ENCODE measurements at places on chromosomes 7 and 10.

DNA sequence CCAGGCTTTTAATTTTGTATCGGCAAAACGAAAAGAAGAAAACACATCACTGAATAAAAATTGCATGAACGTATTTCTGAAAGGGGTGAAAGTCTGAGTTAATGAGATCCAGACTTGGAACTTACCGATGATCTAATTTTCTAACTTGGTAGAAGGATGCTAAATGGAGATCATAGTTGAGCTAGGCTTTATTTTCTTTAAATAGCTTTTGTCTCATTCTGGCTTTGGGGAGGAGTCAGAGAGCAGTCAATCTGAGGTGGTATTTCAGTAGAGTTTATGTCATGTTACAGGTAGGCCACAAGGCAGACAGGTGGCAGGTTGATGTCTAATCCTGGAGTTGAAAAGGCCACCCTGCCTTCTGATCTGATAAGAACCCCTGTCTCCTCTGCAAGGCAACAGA, 161.9 kb downstream of the KIAA1217 start:
- no peak for DNase-seq

- DNase-seq, result no peak
These were observed 139.2 kb downstream of the TEX36 start for GRCh38 chr10:125543796-125544195.

DNA sequence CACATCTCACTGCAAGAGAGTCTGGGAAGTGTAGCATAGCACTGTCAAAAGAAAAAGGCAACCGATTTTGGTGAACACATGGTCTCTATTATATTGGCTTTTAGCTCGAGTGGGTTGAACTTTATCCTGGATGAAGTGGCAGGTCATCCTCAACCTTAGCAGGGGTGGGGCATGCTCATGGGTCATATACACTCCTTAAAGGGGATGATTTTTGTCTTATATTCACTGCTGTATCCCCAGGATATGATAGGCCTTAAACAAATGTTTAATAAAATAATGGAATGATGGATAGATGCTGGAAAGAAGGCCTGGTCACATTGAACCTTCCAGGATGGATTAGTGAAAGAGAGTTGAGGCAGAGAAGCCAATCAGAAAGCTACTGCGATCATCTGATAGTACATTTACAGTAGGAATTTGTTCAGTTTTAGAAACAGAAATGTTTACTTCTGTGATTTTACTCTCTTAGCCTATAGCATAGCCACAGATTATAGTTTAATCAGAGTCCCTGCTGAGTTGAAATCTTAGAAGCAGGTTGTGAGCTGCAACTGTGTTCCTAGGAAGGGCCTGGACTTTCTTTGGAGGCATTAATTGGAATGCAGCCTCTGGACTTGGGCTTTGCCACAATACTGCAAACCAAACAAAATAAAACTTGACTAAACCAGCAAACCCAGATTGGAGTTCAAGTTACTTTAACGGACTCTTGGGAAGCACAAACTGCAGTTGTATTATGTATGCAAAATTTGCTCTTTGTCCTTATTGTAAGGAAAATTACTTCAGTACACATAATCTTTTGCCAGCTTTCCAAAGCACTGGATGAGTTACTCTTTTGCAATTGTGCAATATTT, 138.3 kb downstream of the BMPER start:
- no peak for DNase-seq

GRCh38 chr7:69739190-69739589, 140.9 kb downstream of the AUTS2 start:
- no peak for DNase-seq

- no peak for DNase-seq
These were observed 37.6 kb upstream of the STEAP4 start for GRCh38 chr7:88344271-88344670.

GRCh38 chr10:35270100-35270499, 66.2 kb upstream of the CCNY start:
- DNase-seq, result no peak

- no peak for DNase-seq
These were observed 5.2 kb downstream of the FZD9 start for GRCh38 chr7:73438547-73439409.

DNA sequence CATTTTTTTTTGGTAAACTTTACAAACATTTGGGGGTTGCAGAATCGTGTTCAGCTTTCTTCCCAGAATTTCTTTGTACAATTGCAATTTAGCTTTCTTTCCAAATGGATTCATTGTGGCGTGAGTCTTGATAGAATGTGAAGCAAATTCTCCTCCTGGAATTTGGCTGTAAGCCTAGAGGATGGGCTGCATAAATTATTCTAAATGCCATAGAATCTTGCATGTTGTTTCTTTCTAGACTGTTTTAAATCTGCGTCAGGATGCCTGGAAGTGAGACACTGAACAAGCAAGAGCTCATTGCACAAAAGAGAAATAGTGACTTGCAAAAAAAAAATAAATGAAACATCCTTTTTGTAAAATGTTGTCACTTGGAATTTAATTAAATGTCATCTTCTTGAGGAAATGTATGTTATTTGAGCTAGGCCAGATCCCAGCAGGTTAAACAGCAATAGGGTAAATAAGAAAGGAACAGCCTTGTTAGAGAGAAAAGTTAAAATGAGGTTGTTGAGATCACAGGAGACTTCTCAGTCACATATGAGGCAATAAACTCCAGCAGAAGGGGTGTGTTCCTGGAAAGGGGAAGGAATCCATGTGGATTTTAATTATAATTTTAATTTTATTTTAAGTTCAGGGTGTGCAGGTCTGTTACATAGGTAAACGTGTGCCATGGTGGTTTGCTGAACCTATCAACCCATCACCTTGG, 483.0 kb downstream of the PLXDC2 start:
- DNase-seq, result no peak

- no peak for DNase-seq
These were observed 71.8 kb downstream of the ARHGAP21 start for GRCh38 chr10:24651923-24652322.

DNA sequence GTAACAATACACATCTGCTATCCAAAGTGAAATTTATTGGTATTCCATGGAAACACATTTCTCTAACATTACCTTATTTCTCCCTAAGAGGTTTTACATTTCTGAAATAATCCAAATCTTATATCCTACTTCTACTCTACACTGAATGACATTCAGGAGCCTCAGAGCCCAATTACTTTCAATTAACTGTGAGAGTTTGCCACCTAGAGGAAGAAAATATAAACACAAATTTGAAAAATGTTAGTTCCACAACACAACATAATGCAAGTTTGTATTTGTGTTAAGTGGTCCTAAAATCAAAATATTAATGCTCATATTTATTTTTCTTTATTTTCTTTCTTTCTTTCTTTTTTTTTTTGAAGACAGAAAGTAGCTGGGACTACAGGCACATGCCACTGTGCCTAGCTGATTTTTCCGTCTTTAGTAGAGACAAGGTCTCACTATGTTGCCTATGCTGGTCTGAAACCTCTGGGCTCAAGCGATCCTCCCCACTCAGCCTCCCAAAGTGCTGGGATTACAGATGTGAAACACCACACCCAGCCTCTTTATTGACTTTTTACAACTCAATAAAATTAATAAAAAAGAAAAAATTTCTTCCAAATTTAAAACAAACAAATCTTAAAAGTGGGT, 46.0 kb downstream of the ATAD1 start:
- no peak for DNase-seq

DNA sequence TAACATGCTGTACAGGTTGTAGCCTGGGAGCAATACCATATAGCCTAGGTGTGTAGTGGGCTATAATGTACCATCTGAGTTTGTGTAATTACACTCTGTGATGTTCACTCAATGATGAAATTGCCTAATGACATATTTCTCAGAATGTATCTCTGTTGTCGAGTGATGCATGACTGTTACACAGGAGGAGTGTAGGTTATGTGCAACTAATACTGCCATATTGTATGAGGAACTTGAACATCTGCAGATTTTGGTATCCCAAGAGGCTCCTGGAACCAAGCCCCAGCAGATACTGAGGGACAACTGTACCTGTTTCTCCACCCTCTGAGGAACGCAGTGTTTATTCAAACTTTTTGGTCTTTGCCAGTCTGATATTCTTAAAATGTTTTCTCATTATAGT, 38.6 kb downstream of the NACAD start:
- no peak for DNase-seq

- DNase-seq, result no peak
These were observed 45.3 kb upstream of the OSBPL3 start for GRCh38 chr7:25025218-25025671.

DNA sequence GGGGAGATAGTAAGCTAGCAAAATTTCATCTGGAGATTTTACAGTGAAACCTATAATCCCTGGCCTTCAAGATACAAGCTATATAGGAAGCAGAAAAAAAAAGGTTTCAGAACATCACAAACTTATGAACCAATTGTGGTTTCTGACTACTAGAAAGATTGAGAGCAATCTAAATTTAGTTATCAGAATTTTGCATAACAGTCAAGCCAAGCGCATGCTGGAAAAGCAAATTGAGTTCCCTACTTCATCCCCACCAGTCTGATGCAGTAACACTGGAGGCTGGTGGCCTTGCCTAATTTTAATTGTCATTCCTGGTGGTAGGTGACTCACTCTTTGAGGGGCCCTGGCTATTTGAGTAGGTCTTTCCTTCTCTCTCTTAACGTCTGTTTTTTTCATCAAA, 46.3 kb upstream of the ELMO1 start:
- DNase-seq, result no peak

DNA sequence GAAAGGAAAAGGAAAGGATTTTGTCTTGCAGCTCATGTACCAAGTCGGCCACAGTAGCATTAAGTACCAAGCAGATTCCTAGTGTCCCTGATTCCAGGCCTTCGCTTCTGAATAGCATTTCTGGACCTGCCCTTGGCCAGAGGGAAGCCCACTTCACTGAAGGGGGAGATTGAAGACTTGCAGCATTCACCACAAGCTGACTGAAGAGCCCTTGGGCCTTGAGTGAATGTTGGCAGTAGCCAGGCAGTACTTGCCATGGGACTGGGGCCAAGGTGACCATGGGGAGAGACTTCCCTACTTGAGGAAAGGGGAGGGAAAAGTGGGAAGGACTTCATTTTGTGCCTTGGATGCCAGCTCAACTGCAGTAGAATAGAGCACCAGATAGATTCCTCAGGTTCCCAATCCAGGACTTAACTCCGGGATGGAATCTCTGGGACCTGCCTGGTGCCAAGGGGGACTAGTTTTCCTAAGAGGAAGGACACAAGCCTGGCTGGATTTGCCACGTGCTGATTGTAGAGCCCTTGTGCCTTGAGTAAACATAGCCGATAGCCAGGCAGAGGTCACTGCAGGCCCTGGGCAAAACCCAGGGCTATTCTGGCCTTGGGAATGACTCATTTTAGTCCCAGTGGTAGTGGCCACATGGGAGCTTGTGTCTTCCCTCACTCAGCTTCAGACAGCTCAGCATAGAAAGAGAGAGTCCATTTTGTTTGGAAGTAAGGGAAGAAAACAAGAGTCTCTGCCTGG, 141.7 kb upstream of the KCND2 start:
- DNase-seq, result no peak

- no peak for DNase-seq
These were observed 14.3 kb downstream of the AQP1 start for GRCh38 chr7:30925913-30926312.

DNA sequence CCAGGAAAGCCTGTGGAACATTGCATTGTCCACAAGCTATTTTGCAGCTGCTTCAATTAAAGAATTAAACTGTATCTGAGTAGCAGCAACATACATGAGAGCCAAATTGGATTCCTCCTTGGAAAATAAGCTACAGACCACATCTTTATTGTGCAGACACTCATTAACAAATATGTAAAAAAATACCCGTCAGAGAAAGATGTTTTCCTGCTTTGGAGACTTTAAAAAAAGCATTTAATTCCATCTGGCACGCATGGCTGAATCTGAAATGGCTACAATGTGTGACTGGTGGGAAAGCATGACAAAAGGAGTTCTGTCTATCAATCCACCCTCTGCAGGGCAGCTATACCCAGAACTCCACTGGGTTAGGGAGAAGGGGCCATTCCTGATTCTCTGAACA, 73.1 kb upstream of the HPS1 start:
- DNase-seq, result no peak

DNA sequence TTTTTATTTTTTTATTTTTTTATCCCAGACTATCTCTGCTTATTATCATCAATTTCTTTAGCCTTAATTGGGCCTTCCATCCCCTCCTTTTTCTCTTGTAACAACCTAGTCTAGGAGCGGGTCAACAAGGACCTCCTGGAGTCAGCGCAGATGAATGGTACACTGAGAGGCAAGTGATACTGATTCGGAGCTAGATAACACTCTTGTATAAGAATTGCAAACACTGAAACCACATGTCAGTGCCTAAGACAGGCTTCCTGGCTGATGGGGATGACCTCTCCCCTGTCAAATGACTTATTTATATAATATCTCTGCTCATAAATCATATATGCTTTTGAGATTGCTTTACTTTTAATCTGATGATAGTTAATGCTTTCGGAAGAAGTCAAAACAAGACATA, 22.7 kb downstream of the BPGM start:
- no peak for DNase-seq

DNA sequence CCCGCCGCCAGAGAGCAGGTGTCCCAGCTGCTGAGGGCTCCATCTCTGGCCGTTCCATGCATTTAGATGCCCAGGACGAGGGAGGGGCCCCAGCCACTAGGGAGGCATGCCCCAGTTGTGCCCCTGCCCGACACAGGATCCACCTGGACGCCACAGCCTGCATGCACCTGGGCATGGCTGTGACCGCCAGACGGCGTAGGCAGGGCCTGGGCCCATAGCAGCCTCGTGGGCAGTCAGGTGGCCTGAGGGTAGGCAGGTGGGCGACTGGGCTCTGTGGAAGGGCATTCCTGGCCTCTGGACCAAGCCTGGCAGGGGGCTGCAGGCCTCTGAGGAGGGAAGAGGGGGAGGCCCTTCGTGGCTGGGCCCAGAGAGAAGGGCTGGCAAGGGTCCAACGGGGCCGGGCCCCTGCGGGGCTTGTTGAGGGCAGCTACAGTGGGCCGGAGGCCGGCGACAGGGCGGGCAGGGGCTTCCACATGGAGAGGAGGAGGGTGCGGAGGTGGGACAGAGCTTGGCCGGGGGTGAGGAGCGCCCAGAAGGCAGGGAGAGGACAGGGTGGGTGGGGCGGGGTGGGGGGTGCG, 76.0 kb upstream of the NKX6-2 start:
- DNase-seq, result no peak

- no peak for DNase-seq
These were observed 87.9 kb downstream of the RNF216 start for GRCh38 chr7:5693529-5693928.

Data from activated T-helper 2 cell treated with anti-CD3 and anti-CD28 coated beads, Interferon-gamma antibody, Interleukin-2, Interleukin-4, amounts not matched to agents 10 μg/mL and 5 μg/mL and 100 μg/mL, durations not matched to agents 14 hours and 24 hours and 36 hours (primary cell).